ENCODE measurements at places on chromosomes 13 and 19.

DNA sequence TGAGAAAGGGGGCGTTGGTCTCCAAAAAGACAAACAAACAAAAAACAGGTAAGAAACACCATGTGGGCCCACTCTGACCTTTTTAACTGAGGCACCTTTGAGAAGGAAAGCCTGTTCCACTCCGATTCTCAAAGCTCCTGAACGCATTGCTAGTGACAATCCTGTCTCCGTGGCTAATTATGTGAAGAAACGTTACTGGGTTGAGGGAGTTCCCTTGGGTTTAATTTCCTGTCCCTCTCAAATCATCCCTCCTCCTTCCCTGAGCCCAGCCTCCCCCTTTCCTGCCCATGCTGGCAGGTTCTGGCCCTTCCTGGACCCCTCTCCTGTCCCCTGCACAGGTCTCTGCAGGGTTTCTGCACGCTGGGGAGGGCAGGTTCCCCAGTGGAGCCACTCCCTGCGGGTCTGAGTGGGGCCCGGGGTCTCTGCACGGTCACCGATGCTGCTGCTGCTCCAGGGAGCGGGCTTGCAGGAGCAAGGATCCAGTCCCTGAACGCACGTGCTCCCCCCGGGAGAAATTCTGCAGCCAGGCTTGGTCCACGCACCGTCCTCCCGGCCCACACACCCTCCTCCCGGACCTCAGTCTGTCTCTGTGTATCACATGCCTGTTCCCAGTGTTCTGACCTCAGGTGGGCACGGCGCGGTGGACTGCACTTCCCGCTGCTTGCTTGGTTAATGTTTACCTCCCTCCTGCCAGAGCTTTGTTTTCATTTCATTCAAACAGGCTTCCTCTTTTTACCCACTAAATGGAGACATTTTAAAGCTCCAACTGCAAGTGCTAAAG is 76.4 kb upstream of the MCF2L start:
- DNase-seq, result no peak

DNA sequence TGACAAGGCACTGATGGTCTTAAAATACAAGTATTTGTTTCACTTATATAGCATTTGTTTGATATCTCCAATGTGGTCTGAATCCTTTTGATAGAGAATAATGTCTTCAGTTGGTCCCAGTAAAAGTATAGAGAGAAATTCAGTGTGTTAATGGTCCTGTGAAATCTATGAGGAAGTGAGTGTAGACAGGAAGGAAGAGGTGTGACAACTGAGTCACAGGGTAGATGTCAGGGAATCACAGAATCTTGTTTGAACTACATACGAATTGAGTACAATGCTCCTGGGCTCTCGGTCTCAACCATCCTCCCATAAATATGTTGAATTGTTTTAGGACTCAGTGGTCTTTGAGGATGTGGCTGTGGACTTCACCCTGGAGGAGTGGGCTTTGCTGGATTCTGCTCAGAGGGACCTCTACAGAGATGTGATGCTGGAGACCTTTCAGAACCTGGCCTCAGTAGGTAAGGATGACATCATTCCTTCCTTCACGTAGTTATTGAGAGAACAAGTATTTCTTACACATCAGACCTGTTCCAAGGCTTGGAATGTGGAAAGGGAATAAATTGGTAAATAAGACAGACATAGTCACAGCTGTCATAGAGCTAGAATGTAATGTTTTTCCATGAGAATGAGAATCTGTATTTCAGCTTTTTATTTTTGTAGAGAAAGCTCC is 9.1 kb downstream of the ZNF555 start:
- no peak for DNase-seq

DNA sequence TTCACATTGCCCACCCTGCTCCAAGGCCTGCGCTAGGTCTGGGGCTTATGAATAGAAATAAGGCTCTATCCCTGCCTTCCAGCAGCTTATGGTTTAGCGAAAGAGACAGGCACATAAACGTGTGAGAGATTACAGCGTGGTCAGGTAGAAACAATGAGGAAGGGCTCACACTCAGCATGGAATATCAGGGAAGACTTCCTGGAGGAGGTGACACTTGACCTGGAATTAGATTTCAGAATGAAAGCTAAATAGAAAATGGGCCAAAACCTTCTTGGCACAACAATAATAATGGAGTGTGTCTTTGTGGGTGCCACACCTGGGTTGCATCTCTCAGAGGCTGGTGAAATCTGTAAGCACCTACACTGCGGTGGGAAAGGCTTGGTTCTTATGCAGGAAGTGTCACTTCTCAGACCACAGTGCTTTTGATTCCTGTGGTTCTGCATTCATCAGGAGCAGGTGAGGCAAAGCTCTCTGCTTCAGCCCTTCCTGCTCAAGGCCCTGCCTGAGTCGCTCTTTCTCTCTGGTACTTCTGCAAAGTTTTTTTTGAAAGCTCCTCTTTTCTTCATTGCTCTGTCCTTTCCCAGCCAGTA is 430.3 kb downstream of the ZNF536 start:
- no peak for DNase-seq

DNA sequence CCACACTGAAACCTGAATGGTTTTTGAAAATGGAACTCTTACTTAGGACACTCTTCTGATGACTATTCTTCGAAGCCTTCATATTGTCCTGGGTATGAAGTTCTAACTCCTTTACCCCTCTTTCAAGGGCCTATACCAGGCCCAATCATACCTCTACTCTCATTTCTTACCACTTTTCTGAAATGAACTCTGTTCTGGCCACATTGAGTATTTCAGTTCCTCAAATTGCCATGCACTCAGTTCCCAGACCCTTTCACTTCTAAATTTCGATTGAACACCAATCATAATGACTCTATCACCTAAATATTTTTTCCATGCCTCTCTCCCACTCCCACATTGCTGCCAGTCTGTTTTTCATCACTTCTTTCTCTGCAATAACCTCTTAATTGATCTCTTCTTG is 53.7 kb downstream of the LACC1 start:
- DNase-seq, result no peak

- no peak for DNase-seq
These were observed 9.8 kb downstream of the KBTBD6 start for GRCh38 chr13:41122838-41123237.

- no peak for DNase-seq
These were observed 72.2 kb downstream of the KCTD15 start for GRCh38 chr19:33868788-33869412.

- DNase-seq, result no peak
These were observed 10.4 kb downstream of the EXOSC8 start for GRCh38 chr13:37011002-37011401.

DNA sequence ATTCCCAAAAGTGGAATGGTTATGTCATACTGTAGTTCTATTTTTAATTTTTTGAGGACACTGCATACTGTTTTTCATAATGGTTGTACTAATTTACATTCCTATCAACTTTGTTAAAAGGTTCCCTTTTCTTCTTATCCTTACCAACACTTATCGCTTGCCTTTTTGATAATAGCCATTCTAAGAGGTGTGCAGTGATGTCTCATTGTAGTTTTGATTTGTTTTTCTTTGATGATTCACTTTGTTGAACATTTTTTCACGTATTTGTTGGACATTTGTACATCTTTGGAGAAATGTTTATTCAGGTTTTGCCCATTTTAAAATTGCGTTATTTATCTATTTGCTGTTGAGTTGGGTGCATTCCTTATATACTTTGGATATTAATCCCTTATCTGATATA is 188.8 kb upstream of the SPRY2 start:
- no peak for DNase-seq

DNA sequence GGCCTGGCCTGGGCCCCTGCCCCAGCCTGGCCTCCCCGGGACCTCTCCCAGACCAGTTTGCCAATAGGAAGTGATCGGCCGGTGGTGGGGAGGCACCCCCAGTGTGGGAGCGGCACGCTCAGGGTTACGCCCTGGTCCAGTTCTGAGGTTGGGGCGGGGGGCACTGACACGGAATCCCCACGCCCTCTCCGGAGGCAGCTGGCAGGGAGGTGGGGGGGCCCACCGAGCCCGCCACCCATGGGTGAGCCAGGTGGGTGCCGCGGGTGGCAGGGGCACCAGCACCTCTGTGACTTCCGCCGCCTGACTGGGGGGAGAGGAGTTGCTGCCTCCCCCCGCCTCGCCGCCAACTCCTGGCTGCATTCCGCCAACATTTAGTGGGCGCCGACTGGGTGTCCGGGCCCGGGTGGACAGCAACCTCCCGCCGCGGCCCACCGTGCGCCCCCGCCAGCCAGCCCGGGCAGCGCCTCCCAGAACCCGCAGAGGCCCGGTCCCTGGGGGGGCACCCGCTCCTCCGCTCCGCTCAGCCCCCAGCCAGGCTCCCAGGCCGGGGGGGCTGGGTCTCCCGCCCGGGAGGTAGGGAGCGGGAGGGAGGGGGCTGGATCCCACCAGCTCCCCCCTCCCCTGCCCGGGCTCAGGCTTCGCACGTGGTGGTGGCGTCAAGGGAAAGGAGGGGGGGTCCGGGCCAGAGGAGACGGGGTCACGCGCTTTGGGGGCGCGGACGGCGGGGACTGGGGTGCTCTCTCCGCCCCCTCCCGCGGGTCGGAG is 2.0 kb downstream of the ZBTB7A start:
- no peak for DNase-seq

DNA sequence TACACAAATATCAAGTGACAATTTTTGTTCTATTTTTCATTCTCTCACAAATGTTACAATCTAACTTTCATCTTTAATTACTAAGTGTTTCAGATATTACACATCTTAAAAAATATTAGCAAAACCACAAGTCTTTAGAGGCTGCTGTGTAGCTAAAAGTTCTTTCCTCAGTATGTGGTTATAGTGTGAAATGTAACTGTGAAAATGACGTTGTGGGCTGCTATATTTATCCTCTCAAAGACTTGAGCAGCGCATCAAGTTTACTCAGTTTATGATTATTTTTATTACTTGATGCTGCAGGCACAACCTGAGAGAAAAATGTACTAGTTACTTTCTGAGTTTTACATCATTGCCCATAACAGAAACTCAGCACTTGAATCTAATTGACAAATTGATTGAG is 2860.6 kb upstream of the PCDH20 start:
- DNase-seq, result no peak

DNA sequence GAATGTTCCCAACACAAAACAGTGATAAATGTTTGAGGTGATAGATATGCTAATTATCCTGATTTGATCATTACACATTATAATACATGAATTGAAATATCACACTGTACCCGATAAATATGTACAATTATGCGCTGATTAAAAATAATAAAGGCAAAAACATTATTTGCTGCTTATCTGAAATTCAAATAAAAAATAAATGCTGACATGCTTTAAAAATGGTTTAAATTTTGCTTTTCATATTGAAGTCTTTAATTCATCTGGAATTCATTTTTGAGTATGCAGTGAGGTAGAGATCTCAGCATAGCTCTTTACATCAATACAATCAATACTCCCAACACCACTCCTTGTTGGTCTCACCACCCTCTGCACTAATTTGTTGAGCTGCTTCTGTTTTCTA is 330.8 kb downstream of the NALCN start:
- DNase-seq, result no peak

DNA sequence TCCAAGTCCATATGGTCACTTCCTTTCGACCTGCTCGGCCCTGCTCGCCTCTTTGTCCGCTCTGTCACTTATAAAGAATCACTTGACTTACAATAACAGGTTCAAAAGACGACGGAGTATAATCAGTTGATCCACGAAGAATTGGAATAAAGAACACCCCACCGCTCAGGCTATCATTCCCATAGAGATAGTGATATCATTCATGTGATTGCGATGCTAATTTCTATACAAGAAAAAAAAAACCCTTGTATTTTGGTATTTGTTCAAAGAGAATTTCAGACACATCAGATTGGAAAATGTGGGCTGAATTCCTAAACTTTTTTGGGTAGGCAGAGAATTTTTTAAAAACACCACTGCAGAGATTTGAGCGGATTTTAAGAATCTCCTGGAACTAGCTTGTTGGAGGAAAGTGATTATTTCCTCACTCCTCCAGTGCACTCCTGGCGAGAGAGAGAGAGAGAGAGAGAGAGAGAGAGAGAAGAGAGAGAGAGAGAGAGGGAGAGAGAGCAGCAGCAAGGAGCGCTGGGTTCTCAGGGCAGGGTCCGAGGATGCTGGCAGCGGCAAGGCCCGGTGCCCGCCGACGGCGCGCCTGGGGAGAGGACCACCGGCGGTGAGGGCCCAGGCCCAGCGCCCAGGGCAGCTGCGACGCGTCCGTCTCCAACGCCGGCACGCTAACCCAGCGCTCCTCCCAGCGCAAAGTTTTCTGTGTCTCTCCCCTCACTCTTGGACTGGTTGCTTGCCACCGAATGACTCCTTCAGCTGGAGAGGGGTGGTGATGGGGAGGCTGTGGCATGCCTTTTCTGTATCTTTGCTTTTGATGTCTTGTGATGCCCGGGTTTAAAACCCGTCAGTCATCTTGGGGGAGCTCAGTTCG is 149.0 kb upstream of the ZNF536 start:
- DNase-seq, result no peak

DNA sequence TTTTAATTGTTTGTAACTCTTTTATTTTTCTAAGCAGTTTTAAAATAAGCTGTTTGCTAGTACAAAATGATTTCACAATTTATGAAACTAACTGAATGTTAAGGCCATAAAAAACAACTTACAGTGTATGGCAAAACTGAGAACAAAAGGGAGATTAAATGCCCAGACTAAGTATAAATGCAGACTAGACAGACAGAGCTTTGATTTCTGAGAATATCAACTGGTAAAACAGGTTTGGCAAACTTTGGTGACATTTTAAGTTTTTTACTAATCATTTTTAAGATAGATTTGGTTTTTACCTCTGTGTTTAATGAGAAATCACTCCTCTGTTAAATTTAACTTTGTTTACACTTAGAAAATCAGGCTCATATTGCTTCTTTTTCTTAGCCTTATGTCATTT is 127.5 kb upstream of the KLF5 start:
- no peak for DNase-seq

DNA sequence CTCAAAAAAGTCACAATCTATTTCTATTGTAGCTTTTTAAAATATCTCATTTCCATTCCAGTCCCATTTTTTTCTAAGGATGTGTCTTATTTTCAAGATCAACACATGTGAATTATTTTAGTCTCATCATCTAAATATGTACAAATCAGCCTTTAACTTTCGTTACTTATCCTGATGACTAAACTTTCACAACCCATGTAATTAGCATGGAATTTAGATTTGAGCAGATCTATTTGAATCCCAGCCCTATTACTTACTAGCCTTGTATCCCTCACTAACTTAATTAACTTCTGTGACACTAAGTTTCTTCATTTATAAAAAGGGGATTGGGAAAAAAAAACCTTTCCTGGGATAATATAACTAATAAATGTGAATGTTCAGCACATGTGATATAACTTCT is 81.1 kb downstream of the UFM1 start:
- no peak for DNase-seq

GRCh38 chr13:48977286-48977625 is 1.5 kb downstream of the FNDC3A start:
- no peak for DNase-seq

DNA sequence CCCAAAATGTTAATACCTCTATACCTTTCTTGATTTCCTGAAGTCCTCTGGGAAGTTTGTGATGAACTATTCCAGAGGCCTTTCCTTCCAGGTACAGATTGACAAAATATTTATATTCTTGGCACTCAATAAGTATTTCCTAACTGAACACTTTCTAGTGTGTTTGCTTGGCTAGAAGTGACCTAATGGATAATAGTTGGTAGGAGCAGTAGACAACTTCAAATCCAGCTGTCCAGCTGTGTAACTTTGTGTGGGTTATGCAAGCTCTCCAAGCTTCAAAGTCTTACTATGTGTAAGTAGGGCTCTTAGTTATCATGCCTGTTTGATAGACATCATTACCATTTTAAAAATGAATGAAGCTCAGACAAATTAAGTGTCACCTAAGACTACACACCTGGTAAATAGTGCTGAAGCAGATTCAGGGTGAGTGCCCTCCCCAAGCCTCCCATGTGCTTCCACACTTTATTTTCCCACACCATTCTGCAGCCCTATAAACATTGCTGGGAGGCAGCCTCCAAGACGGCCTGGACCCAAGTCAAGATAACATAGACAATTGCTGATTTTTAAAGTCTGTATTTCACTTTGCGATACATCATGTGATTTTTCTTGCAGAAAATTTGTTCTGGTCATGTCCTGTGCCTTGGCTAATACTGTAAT is 196.6 kb downstream of the NALCN start:
- DNase-seq, result no peak

Data from NCI-H187 (cell line).